ENCODE measurements at places on chromosomes 12 and 14.

- no peak for DNase-seq
These were observed 85.4 kb downstream of the LGMN start for GRCh38 chr14:92663049-92663448.

DNA sequence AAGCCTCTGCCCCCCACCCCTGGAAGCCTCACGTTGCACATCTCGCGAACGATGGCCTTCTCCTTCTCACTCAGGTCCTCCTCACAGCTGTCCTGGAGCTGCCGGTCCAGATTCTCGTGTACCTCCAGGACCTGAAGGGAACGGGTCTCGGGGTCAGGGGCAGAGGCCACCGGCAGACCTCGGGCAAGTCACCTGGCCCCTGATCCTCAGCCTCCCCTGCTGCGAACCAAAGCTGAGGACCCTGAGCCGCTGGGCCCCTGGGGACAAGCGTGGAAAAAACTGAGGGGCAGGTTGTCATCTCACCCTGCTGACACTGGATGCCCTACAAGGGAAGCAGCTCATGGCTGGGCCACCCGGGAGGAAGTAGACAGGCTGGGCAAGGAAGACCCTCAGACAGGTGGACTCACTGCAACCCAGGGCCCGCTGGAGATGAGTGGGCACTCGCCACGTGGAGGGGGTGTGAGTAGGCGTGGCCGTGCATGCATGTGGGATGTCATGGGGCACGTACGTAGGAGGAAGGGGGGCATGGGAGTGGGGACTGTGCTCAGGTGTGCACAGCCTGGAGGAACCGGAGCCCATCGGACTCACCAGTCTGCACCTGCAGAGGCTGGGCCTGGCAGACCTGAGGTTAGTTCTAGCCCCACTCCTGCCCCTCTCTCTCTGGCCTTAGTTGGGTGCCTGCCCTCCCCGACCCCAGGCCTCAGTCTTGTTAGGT, 35.1 kb downstream of the CCNK start:
- DNase-seq: no peak

DNA sequence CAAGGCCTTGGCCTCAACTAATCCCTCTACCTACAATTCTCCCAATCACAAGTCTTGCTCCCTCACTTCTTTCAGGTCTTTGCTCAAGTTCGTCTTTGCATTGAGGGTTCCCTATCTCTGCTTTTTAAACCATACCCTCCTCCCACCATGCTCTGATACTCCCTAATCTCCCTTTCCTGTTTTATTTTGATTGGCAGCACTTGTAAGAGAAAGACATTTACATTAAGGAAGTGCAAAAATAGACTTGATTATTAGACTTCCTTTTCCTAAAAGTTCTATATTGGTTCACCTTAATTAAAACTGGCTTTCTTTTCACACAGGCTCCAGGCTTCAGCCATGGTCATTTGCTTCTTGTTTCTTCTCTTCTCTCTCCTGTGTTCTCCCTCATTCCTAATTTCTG, 18.3 kb upstream of the WIF1 start:
- no peak for DNase-seq

DNA sequence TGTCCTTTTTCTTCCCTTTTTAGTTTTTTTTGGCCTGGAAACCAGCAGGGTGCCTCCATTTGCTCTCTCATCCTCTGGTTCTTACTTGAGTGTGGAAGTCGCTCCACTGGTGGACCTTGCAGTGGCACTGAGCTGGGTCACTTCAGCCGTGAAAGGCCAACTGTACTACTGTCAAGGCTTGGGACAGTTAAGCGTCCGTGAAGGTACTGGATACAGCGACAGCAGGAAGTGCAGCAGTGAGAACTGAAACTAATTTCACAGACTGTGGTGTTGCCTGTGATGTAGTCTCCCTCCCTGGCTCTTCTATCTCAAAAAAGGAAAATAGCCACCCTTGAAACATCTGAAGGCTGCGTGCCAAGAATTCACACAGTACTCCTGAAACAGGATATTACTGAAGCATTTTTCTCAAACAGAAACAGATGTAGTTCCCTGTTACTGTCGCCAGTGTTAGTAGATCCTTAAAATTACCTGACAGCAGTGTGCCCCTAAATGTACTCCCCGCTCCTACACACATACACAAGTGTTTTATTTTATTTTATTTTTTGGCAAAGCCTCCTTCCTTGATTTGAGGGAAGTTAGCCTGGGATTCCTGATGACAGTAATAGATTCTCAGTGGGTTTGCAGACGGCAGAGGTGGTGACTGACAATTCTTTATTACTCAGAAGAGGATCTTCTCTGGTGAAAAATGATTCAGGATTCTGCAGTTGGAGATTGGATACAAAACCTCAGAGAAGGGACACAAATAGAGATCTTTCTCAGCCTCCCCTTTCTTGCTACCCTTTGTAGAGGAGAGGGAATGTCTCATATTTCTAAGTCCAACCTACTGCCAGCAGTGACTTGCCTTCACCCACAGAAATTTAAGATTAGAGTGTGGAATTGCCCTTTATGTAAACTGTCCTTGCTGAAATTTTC, 4.4 kb downstream of the SUSD6 start:
- peak; percentile 59 for DNase-seq

DNA sequence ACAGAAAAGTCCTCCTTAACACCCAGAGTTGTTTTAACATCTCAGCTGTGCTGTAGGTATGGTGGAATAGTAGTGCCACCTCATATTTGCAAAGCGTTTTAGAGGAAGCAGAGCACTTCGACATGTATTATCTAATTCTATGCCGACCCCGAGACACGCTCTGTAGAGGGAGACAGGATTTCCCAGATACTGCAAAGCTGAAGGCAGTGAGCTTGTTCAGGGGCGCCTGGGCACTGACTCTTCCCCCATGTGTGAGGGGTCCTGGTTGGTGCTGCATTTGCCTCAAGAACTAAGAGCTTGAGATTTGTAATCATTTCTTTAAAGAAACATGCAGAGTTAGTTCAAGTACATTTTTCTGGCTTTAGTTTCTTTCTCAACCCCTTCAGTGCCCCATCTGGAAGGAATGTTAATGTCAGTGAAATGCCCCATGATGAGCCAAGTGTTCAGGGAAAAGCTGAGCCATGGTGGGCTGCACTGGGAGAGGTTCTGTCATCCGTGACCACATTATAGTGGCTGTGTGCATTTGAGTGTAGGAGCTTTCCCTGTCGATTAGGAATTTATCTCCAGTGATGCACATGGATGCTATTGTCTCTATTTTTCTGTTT, 66.3 kb downstream of the MBIP start:
- DNase-seq: no peak

DNA sequence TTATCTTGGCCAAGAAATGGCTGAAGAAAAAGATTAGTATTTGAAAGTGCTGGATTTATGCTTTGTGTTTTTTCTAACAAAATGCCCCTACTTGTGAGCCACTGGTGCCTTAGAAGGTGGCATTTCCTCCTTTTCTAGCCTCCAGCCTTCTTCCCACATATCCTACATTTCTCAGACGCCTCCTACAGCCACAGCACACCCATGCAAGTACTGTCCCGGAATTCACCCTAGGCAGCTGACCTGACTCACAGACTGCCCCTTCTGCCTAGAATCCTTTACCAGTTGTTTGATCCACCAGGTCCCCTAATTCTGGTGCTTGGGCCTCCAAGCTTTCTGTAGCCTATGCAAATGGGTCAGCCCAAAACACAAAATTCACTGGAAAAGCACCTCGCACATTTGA, 166.0 kb downstream of the FOXN3 start:
- DNase-seq: no peak

GRCh38 chr12:15627995-15628945, 160.9 kb downstream of the EPS8 start:
- no peak for DNase-seq

DNA sequence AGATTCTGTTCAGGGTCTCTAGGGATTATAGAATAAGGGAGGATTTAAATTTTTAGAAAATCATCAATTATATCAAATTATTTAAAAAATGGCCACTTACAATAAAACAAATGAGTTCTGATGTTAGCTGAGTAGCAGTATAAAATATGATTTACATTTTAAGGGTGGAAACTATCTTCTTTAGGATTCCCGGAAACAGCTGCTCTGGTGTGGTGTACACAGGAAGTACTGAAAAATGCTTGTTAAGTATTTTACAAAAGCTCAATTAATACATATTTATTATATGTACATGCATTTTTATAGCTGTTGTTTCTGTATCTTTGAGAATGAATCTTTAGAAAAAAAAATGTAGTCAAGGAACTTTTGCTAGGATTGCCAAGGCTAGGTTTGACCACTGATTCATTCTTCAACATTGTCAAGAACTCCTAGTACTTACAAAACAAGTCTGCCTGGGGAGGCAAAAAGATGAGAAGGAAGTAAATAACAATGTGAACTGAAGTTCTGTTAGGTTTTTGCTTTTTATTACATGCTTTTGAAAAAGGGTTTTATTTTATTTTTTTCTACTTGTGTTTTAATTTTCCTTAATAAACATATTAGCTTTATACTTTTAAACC, 48.0 kb downstream of the ARF6 start:
- peak; percentile 44 for DNase-seq

DNA sequence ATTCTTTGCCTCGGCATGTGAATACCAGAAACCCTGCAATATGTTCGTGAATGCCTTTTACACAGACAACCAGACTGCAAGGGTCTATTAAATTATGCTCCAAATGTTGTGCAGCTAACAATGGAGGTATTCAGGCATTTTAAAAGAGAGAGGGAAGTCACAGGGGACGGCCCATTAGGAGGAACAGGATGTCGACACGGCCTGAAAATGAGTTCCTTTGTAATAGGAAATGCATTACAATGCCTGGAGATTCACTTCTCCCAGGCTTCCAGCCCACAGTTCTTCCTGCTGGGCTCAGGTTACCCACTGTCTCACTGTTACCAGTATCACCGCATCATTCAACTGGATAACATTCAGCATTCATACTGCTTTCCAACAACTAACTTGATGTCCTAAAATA, 2.5 kb downstream of the DUSP6 start:
- DNase-seq: no peak

DNA sequence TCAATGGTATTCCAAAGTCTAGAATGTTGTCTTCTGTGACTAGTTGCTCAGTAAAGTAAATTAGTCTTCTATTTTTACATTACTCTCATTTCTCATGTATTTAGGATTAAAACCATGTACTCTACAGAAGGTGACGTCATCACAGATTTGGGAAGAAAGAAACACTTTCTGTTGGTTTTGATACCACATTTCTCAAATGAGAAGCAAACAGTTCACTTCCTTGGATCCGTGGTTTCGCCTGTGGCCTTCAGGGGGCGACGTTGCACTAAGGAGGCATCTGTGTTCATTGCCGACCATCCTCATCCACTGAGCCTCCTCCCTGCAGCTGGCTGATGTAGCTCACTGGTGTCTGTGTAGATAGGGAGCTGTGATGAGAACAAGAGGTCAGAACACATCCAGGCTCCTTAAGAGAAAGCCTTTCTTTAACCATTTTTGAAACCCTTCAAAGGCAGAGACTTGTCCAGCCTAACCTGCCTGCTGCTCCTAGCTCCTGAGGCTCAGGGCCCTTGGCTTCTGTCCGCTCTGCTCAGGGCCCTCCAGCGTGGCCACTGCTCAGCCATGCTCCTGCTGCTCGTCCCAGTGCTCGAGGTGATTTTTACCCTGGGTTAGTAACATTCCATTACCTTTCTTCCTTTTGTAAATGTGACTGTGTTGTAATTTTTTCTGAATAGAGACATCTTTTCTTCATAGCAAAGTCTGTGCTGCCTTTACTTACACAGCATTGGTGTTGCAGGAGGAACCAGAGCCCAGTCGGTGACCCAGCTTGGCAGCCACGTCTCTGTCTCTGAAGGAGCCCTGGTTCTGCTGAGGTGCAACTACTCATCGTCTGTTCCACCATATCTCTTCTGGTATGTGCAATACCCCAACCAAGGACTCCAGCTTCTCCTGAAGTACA, 220.6 kb upstream of the OR4E1 start:
- no peak for DNase-seq

DNA sequence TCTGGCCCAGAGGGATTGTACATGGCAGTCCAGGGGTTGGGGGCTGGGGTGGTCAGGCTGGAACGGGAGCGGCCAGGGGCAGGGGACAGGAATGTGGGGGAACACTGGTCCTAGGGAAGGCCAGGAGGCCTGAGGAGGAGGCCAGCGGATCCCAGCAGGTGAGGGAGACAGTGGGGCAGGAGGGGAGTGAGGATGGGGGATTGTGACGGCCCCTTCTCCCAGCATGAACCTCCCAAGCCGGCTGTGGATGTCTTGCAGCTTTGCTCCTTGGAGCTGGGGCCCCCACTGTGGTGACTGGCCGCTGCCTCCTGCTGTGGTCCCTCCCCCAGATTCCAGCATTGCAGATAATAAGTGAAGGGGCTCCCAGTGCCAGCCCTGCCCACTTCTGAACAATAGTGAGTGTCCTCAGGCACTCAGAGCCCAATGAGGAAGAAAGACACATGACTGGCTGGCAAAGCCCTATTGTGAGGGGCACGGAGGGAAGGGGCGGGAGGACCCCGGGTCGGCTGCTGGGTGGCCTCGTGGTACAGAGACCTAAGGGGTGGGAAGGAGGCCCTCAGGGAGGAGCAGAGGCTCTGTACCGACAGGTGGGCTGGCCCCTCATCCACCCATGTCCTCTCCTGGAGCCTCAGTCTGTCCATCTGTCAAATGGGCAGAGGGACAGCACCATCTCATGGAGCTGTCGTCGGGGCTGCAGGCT, 215.0 kb downstream of the KIF26A start:
- DNase-seq: no peak

DNA sequence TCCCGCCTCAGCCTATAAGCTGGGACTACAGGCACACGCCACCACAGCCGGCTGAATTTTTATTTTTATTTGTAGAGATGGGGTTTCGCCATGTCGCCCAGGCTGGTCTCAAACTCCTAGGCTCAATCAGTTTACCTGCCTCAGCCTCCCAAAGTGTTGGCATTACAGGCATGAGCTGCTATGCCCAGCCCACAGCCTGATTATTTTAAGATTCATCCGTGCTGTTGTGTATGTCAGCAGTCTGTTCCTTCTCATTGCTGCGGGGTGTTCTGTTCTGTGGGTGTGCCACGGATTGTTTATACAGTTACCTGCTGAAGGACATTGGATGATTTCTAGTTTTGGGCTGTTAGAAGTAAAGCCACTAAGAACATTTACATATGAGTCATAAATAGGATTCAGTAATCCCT, 9.6 kb upstream of the EP400 start:
- no peak for DNase-seq
